ENCODE measurements at places on chromosomes 2 and 18. TPM values are rescaled to one million over a fixed set of nuclear protein-coding genes. Genes with fewer than 3 reads are reported as not detected.

The SNTG2 gene
- not detected for total RNA-seq

The OSBPL6 gene
- 6.8 TPM for total RNA-seq

The HAAO gene
- not detected for total RNA-seq

The UGT1A8 gene
- total RNA-seq: 0.05 TPM

The CHST9 gene
- total RNA-seq: not detected

The PTH2R gene
- total RNA-seq: not detected

The EPB41L3 gene
- 0.25 TPM for total RNA-seq

The C1QL2 gene
- 0.48 TPM for total RNA-seq

The NOSTRIN gene
- 2.7 TPM for total RNA-seq

The DSG3 gene
- total RNA-seq: 0.02 TPM

The AGXT gene
- total RNA-seq: not detected

The IGFBP5 gene
- 0.17 TPM for total RNA-seq

The RBM44 gene
- total RNA-seq: 0.30 TPM

The SNRNP27 gene
- 52.3 TPM for total RNA-seq

The ESPNL gene
- total RNA-seq: 0.12 TPM

The DSC3 gene
- total RNA-seq: 1.6 TPM

The TMEM200C gene
- not detected for total RNA-seq

The ZNF385B gene
- not detected for total RNA-seq

The SERPINB10 gene
- total RNA-seq: not detected

The EIF2B4 gene
- 59.4 TPM for total RNA-seq

The MERTK gene
- total RNA-seq: 2.2 TPM

The C2orf78 gene
- not detected for total RNA-seq

The EPB41L5 gene
- total RNA-seq: 3.4 TPM

The MYO3B gene
- total RNA-seq: not detected

The HOXD9 gene
- 1.3 TPM for total RNA-seq

The COL4A3 gene
- total RNA-seq: 1.3 TPM

The TOGARAM2 gene
- total RNA-seq: 0.09 TPM

The GATA6 gene
- total RNA-seq: 1.7 TPM

The LCT gene
- total RNA-seq: 0.05 TPM

The TUBA3E gene
- total RNA-seq: 4.6 TPM

The AOX1 gene
- total RNA-seq: 5.7 TPM

The MYL12B gene
- 394 TPM for total RNA-seq

All from A549 treated with Hydrocortisone at 1 μM for 4 hours (cell line).